ENCODE measurements at places on chromosomes 1 and 21.

GRCh38 chr1:26281091-26281958 lies 1.4 kb downstream of the SH3BGRL3 start:
- DNase-seq: no peak

DNA sequence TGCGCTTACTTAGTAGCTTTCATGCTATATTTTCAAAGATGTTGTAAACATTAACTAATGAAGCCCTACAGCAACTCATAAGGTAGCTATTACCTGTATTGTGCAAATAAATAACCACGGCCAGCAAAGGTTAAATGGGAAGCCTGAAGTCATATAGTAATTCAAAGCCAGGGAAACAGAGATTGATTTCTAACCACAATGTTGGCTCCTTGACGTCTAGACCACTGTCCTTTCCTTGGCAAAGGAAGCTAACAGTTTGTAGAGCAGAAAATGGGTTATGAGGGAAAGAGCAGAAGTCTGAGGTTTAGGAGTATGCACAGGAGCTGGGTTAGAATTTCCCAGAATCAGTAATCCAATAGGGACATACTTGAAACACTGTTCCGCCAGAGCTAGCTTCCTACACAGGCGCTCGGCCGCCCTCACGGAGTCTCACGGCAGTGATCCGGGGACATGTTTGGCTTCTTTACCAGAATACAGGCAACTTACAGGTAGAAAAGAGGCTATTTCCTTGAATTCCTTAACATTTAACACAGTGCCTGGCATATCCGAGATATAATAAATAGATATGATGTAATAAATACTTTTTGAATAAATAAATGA lies 298.8 kb upstream of the LYPLAL1 start:
- no peak for DNase-seq

DNA sequence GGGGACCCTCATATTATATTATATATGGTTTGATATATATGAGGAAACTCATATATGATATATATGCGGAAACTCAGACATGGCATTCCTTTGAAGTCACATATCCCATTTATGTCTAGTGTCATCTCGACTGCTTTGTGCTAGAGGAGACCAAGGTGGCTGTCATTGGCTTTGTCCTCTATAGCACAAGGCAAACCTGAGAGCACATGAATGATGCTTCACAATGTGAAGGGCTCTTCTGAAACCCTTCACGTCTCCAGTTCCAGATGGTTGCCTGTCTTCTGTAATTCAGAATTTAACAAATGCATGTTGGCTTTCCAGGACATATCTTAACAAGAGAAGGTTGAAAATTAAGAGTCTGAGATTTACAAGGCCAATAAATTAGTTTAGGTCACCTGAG lies 303.6 kb downstream of the BARHL2 start:
- no peak for DNase-seq

DNA sequence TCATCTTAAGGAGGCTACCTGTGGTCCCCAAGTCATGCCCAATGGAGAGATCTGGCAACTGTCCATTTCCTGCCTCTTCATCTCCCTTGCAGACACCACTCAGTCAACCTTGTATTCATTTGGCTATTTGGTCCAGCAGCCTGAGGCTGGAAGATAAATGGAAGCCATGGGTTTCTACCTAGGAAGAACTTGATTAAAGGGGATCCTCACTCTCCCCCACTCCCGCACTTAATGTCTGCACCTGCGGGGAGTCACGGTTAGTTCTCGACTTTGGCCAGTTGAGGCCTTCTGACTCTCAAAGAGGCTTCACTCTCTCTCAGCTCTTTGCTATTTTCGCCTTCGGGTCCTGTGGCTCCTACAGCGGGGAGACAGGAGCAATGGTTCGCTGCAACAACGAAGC lies 8.4 kb upstream of the ATXN7L2 start:
- DNase-seq: no peak

DNA sequence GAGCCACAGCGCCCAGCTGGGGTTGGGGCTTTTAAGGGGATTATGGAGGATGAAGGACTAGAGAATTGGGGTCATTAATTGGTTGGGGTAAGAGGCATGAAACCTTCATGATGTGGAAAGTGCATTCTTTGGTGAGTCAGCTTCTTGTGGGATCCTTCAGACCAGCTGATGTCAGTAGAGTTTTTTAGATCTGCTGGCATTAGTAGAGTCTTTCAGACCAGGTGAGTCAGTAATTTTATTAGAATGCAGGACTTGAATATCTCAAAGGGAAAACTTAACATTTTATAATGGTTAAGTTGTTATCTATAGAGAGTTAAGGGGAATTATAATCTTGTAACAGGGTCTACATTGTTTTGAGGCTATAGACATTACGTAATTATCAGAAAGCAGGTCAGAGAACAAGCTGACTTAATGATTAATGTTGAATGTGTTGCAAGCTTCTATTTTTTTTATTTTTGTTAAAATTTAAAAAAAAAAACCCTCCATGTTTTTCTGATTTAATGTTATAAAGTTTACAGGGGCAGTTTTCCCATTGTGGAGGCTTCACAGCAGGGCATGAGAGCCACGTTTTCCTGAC lies 160.9 kb upstream of the FMN2 start:
- DNase-seq: no peak

GRCh38 chr1:167629681-167630567 lies at the start of gene RCSD1:
TSS of gene RCSD1 (plus strand) at chr1:167630232. CDS start at chr1:167630424, 192 bp downstream.
- peak; percentile 45 for DNase-seq

DNA sequence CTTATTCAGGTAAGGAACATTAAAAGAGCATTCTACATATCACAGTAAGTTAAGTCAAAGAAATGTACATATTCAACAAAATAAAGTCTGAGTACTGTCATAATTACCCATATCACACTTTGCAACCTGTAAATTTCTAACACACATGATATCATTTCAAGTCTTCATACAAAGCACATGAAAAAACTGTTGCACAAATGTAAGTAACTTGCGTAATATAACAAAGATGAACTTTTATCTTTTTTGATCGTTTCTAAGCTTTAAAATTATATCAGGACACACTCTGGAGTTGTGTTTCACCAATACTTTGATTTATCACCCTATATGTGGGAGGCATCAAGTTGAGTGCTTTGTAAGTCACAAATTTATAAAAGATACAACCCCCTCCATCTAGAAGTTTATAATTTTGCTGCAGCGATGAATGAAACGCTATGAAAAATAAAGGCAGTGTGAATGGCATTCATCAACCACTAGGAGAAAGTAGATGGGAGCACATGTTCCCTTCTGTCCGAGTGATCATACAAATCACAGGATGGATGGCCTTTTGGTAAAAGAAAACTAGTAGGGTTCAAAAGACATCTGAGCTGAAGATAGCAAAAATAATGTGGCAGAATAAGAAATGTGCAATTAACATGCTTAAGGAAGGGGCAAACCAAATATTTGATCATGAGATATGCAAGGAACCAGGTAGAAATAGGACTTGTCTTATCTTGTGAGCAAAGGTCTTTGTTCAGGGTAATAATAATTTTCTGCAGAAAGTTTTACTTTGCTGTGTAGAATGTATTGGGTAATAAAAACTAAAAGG lies 27.5 kb downstream of the NRIP1 start:
- no peak for DNase-seq

DNA sequence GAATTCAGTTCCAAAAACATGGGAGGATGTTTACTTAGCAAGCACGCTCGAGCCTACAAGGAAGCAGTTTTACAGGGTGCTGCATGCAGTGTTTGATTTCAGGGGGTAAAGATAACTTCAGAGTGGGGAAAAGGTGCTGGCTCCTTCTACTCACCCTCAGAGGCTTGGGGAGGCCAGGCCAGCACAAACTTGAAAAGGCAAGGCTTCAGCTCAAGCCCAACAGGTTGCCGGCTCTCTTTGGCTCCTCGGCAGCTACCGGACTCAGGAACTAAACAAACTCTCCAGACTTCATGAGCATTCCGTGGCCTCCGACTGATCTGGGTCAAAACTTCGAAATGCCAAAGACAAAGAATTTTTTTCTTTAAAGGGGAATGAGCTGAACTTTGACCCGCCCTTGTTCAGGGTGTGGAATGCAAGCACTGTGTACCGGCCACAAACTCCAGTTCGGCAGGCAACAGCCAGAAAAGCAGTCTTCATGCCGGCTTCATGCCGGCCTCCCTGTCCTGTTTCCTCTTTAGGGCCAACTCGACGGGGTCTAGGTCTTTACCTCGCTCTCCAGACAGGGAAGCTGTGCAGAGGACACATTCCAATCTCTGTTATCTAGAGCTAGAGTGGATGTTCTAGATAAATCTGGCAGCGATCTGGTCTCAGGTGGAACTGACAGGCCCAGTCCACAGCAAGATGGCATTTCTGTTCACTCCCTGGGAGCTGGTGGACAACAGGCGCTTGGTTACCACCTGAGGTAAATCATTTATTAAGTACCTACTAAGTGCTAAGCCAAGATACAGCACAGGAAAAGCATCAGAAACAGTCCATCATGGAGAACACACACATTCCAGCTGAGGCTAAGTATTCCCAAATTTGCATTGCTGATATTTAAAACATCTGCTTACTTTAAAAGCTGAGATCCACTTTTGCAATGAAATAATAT lies 75.0 kb downstream of the CD46 start:
- DNase-seq: no peak

All from GM23338 (cell line).